GM12878 (cell line): ENCODE measurements at places on chromosomes 5 and 9.

DNA sequence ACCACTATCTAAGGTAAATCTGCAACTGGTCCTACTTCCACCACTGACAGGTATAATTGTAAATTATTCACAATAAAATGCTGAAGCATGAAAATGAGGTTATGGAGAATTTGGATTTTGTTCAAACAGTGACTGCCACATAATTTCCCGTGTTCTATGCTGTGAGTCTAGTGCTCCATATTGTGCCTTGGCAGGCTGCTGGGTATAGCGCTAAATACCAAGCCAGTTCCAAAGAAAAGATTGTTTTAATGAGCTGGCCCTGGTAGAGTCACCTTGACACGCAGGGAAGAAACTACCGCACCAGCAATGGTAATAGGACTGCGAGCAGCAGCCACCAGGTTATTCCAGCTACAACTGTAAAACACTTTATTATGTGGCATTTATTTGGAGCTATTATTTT lies 30.4 kb downstream of the PSMB7 start:
- H3K27me3 ChIP-seq, result no peaks in the 10 kb centered on the region
- no peaks in the 10 kb centered on the region for H3K4me1 ChIP-seq
- no peak overlapping the region for H3K4me3 ChIP-seq
- no peak overlapping the region for H3K27ac ChIP-seq
- DNase-seq, result no peak
- H3K36me3 ChIP-seq, result peaks cover 4% of the 10 kb centered on the region

DNA sequence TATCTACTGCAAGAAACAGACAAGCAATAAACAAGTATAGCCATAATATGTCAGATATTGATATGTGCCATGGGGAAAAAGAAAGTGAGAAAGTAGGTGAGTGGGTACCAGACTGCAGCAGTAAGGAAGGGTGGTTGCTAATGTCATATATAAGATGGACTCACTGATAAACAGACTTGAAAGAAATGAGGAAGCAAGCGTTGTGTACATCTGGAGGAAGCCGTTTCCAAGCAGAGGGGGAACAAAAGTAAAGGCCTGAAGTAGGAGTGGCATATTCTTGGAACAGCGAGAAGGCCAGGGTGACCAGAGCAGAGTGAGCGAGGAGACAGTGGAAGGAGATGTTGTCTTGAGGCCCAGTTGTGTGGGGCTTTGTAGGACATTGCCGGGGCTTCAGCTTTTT lies 142.2 kb upstream of the MAP3K1 start:
- no peak overlapping the region for H3K4me3 ChIP-seq
- H3K27me3 ChIP-seq, result no peaks in the 10 kb centered on the region
- no peak for DNase-seq
- no peak overlapping the region for H3K27ac ChIP-seq
- H3K36me3 ChIP-seq, result no peaks in the 10 kb centered on the region
- peaks cover 22% of the 10 kb centered on the region for H3K4me1 ChIP-seq

GRCh38 chr5:122870219-122870856 lies 24.9 kb downstream of the SNX24 start:
- H3K27ac ChIP-seq, result no peak overlapping the region
- no peak for DNase-seq
- H3K4me1 ChIP-seq, result no peaks in the 10 kb centered on the region

DNA sequence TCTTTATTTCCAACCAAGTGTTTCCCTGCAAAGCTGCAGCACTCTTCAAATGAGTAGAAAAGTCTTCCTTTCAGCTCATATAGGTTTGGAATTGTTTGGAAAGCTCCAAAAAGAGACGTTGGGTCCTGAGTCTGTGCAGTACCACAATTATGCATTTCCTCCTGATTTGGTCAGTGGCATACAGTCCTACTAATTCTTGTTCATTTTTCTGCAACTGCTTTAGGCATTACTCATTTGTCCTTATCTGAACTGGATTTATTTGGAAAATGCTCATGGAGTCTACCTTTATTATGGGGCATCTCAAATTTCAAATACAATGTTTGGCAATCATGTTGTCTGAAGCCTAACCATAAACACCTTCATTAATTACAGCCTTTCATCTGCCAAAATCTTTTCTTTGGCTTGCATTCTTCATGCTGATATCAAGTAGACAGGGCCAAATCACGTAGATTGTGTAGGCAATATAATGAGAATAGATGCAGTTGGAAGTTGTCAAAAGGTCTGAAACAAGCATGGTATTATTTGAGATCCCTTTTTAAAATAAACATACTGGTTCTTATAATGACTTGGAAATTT lies 232.8 kb downstream of the TLE1 start:
- no peak for DNase-seq
- H3K4me3 ChIP-seq, result no peak overlapping the region
- no peak overlapping the region for H3K27ac ChIP-seq
- no peaks in the 10 kb centered on the region for H3K27me3 ChIP-seq
- H3K36me3 ChIP-seq, result no peaks in the 10 kb centered on the region

- H3K27ac ChIP-seq, result no peak overlapping the region
- peaks cover 18% of the 10 kb centered on the region for H3K4me1 ChIP-seq
- no peaks in the 10 kb centered on the region for H3K36me3 ChIP-seq
- DNase-seq, result no peak
- H3K27me3 ChIP-seq, result no peaks in the 10 kb centered on the region
Observed at GRCh38 chr9:6955251-6955921, 197.6 kb downstream of the KDM4C start.

DNA sequence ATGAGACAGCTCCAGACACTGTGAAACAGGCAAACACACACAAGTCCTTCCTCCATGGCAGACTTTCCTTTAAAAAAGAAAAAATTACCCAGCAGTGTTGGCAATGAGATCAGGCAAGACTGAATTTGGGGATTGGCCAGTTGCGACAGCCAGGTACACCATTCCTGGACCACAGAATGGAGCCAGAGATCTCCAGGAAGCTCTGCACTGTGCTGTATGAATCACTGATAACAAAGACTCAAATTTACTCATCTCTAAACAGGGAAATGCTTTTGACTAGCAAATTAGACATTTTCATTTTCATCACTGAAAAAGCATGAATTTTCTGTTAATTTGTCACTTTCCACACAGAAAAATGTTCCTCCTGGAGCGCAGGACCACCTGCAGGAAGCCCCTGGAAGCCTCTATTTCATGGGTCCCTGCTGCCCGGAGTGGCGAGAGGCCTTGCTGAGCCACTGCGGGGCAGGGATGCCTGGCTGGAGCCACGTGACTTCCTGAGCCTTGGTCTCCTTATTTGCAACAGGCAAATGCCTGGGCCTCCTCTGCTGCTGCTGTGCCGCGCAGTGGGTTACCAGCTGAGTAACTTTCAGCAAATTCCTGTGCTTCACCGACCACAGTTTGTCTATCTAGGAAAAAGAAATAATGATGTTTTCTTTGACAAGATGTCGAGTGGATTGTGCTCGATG lies 185.9 kb upstream of the ZNF618 start:
- peaks cover 6% of the 10 kb centered on the region for H3K27me3 ChIP-seq
- no peaks in the 10 kb centered on the region for H3K36me3 ChIP-seq
- no peak overlapping the region for H3K4me3 ChIP-seq
- H3K4me1 ChIP-seq, result no peaks in the 10 kb centered on the region; the same call in 1 of the 2 replicates
- DNase-seq, result no peak
- no peak overlapping the region for H3K27ac ChIP-seq

- no peak for DNase-seq
- H3K4me3 ChIP-seq, result no peak overlapping the region
- no peaks in the 10 kb centered on the region for H3K36me3 ChIP-seq
- peaks cover 3% of the 10 kb centered on the region; the same call in 1 of the 2 replicates for H3K27me3 ChIP-seq
- no peak overlapping the region for H3K27ac ChIP-seq
Observed at GRCh38 chr5:515273-515836, 8.9 kb downstream of the SLC9A3 start.

- H3K36me3 ChIP-seq, result no peaks in the 10 kb centered on the region
- no peaks in the 10 kb centered on the region for H3K4me1 ChIP-seq
- H3K27me3 ChIP-seq, result no peaks in the 10 kb centered on the region
- H3K4me3 ChIP-seq, result no peak overlapping the region
- no peak overlapping the region for H3K27ac ChIP-seq
Observed at GRCh38 chr9:26158631-26159150, 480.4 kb upstream of the TUSC1 start.

DNA sequence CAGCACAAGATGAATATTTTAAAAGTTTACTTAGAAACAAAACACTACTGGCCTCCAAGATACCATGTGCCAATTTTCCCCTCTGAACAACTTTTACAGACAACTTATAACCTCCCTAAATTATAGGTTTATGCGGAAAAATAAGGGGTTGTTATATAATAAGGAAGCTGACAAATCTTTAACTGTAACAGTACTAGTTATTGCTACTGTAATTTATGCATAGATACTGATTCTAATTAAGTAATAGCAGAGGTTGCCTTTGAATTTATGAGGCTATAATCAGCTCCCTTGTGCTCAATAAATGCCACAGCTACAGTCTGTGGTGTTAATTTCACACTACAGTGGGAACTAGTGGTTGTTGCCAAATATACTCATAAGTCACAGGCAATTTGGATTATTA lies 291.3 kb upstream of the PCSK5 start:
- DNase-seq, result no peak
- H3K27ac ChIP-seq, result no peak overlapping the region
- H3K36me3 ChIP-seq, result no peaks in the 10 kb centered on the region
- H3K27me3 ChIP-seq, result no peaks in the 10 kb centered on the region
- no peak overlapping the region for H3K4me3 ChIP-seq

DNA sequence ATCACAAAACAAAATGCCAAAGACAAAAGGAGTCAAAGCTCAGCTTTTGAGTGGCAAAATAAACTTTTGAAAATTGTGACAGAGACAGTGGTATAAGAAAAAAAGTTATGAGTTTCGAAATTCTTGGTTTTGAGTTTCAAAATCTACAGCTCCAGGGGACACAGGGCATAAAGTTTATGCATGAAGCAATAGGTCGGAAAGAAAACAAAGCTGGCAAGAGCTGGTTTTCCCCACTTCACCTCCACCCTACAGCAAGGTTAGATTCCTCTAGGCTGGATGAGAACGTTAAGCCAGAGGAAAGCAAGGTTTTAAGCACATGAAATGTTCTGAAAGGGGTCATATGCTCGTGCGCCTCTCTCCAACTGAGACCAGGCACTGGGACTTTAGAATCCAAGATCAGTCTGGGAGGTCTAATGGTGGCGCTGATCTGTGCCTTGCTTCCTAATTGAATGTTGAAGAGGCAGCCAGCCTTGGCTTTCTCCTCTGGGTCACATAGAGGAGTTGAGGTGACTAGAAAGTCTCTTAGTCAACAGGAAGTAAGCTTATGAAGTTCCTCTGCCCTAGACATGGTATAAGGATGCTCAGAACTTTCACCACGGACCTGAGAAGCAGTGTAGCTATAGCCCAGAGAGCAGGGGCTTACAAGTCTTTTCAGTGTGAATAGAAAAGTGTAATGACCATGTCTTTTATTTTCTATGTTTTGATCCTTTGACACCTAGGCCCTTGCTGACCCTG lies 167.7 kb upstream of the DMAC1 start:
- no peaks in the 10 kb centered on the region for H3K36me3 ChIP-seq
- no peak overlapping the region for H3K27ac ChIP-seq
- no peaks in the 10 kb centered on the region for H3K27me3 ChIP-seq
- DNase-seq, result no peak

DNA sequence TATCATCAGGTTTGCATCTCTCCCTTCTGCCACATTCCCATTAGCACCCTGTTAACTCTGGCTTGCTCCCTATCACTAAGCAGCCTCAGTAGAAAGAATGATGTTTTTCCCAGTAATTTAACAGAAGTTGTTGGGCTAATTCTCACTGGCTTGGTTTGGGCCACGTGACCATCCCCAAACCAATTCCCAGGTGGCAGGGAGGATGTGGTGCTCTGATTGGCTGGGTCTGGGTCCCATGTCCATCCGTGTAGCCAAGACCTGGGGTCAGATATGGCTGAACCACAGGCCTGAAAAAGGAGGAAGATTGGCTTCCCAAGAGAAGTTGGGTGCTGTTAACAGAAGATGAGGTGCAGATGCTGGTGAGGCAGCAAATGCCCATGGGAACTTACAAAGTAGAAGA lies 122.0 kb downstream of the BOD1 start:
- H3K27me3 ChIP-seq, result no peaks in the 10 kb centered on the region; the same call in none of the 2 replicates
- H3K27ac ChIP-seq, result no peak overlapping the region
- no peaks in the 10 kb centered on the region for H3K4me1 ChIP-seq
- no peak for DNase-seq
- H3K36me3 ChIP-seq, result no peaks in the 10 kb centered on the region

GRCh38 chr5:128613766-128614165 lies 75.7 kb upstream of the FBN2 start:
- DNase-seq, result no peak
- no peaks in the 10 kb centered on the region for H3K36me3 ChIP-seq
- H3K27ac ChIP-seq, result no peak overlapping the region
- no peak overlapping the region for H3K4me3 ChIP-seq
- no peaks in the 10 kb centered on the region for H3K4me1 ChIP-seq
- no peaks in the 10 kb centered on the region for H3K27me3 ChIP-seq

DNA sequence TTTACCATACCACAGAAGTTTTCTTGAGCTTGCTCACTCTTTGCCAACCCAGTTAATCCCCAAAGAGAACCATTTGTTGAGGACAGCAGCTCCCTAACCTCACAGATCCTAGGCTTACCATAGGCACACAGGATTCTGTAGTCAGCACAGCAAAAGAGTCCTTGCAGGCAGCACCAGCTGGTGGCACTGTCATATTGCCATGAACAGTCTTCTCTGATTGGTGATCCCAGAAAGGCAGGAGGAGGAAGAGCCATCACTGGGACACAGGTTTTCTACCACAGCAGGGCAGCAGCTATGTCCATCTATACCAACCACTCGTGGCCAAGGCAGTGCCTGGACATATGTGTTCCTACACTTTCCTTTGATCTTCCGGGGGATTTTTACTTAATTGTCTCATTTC lies 297.1 kb upstream of the CD180 start:
- no peaks in the 10 kb centered on the region for H3K4me1 ChIP-seq
- H3K27ac ChIP-seq, result no peak overlapping the region
- no peak overlapping the region for H3K4me3 ChIP-seq
- H3K36me3 ChIP-seq, result no peaks in the 10 kb centered on the region

DNA sequence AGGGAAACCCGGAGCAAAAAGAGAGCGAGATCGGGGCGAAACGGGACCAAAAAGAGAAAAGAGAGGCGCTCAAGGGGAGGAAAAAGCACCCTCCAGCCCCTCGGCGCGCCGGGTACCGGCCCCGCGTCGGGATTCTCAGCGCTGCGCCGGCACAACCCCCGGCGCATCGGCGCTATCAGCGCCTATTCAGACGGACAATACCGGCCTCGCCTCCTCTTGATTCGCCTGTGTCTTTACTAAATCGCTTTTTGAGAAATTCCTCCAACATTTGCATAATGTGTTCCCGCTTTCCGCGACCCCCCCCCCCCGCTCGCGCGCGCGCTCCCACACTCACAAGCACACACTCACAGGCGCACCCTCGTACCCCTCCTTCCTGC lies 578 bp downstream of the LHX6 start:
- peaks cover 27% of the 10 kb centered on the region for H3K27me3 ChIP-seq
- H3K4me1 ChIP-seq, result no peaks in the 10 kb centered on the region
- no peak overlapping the region for H3K4me3 ChIP-seq
- H3K27ac ChIP-seq, result no peak overlapping the region
- no peak for DNase-seq
- no peaks in the 10 kb centered on the region for H3K36me3 ChIP-seq
